ENCODE measurements at places on chromosomes 4 and X.

DNA sequence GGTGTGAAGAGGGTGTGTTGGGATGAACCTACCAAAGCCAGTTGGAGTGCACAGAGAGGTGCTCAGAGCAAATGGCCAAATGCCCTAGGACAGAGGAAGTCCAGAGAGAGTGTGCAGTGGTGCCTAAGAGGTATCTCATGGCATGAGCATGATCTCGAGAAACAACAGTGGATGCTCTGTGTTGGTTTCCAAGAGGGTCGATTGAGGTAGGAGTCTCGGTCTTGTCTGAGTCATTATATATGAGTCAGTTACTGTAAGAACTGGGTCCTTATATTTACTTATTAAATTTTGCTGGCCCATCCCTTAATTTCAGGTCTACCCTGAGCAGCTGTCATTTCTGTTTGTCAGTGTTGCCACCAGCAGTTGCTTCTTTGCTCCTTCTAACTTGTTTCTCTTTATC, 86.6 kb upstream of the TMEM150C start:
- no peak for DNase-seq

- DNase-seq = no peak
These were observed 29.8 kb upstream of the ESX1 start for GRCh38 chrX:104284507-104284906.

GRCh38 chr4:123168812-123169211, 227.8 kb upstream of the SPRY1 start:
- DNase-seq = no peak

DNA sequence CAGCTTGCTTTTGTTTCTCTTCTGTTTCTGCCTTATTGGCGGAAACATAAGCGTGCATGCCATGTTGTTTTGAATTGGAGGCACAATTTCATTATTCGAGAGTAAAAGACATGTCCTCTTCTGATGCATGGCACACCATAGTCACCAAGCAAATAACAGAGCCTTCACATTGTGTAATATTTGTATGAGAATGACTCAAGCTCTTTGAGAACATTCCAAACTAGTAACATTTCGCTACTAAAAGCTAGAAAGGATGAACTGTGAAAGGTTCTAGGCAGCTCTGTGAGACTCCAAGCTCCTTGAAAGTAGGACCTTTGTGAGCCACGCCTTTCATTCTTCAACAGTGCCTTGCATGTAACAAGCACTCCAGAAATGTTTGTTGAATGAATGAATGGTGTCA, 9.2 kb upstream of the ANXA3 start:
- no peak for DNase-seq

GRCh38 chrX:137195991-137196390, 162.2 kb upstream of the GPR101 start:
- DNase-seq = no peak

- DNase-seq = no peak
These were observed 1073.7 kb downstream of the PCDH7 start for GRCh38 chr4:31793907-31794306.

- peak; percentile 78 for DNase-seq
These were observed 174.9 kb downstream of the ADAMTS3 start for GRCh38 chr4:72394012-72394663.

- no peak for DNase-seq
These were observed 59.4 kb upstream of the RBPJ start for GRCh38 chr4:26261405-26261804.

- no peak for DNase-seq
These were observed 957.2 kb downstream of the FSTL5 start for GRCh38 chr4:161206528-161207080.

Data from SJCRH30 (cell line).